ENCODE measurements at places on chromosomes 4 and X.
A peak's percentile ranks its signal among the peaks of the same experiment; 100 is the strongest.

DNA sequence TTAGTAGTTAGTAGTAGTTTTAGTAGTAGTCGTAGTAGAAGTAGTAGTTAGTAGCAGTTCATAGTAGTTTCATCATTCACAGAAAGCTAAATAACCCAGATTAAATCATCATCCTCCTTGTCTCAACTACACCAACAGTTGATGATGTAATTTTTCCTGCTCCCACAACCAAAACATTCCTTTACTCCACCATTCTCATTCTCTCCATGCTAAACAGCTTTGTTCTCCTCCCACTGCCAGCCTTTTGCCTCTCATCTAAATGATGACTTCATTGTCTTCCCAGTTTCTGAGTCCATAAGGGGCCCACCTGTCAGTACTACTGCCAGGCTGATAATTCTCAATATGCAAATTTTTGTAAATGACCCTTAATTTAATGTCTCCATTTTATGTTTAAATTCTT, 68.9 kb downstream of the ARHGAP24 start:
- DNase-seq = peak; percentile 50

- DNase-seq = no peak
Observed at GRCh38 chrX:107669261-107669660, 41.0 kb downstream of the PRPS1 start.

DNA sequence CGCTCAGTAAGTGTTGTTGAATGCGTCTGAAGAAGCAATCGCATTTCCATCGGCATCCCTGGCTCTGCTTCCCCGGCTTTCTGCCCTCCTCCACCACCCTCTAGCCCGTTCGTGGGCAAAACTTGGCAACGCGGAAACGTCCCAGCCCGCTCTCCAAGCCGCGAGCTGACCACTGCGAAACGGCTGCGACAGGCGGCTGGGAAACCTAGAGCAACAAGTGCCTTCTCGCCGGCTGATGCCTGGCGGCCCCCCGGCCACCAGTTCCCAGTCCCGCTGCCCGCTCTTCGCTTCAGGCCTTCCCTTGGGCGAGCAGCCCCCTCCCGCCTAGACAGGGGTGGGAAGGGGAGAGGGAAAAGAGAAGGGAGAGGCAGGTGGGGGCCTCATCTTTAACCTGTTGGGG, 837 bp downstream of the CITED1 start:
- DNase-seq = no peak

- no peak for DNase-seq
Observed at GRCh38 chrX:15170927-15171326, 99.0 kb downstream of the ASB9 start.

DNA sequence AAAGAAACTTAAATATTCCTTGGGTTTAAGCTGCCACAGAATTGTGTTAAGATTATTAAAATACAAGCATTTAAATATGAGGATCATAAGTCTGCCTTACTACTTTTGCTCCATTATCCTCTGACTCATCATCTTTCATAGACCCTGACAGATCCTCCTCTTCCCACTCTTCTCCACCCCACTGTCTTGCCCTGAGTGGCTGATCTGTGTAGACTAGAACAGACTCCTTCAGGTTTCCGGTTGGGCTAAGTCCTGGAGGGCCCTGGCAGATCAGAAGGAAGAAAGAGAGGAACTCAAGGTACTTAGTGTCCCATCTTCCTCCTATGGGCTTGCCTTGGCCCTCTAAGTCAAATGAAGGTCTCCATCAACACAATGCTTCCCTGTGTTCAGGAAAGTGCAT, 30.7 kb downstream of the PALLD start:
- no peak for DNase-seq

GRCh38 chrX:16981980-16982379, 35.5 kb downstream of the REPS2 start:
- no peak for DNase-seq

- no peak for DNase-seq
Observed at GRCh38 chr4:26878794-26879391, 18.3 kb downstream of the STIM2 start.

- no peak for DNase-seq
Observed at GRCh38 chr4:168335621-168336020, 17.1 kb upstream of the DDX60 start.

- no peak for DNase-seq
Observed at GRCh38 chr4:80071604-80072227, 1.3 kb downstream of the ANTXR2 start.

- DNase-seq = peak; percentile 72
Observed at GRCh38 chr4:187603093-187604025, 392.2 kb upstream of the ZFP42 start.

- DNase-seq = no peak
Observed at GRCh38 chr4:141463678-141464077, 172.7 kb upstream of the IL15 start.

DNA sequence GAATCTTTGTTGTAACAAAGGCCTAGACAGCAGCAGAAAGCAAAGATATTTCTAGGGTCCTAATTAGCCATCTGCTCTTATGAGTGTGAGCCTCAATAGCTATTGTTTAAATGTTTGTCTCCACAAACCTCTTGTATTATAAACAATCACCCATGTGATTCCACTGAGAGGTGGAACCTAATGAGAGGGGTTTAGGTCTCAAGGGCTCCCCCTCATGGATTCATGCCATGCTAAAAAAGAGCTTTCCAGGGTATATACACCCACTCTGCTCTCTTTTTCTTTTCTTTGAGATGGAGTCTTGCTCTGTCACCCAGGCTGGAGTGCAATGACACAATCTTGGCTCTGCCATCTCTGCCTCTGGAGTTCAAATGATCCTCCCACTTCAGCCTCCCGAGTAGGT, 42.1 kb downstream of the TRIM61 start:
- DNase-seq = no peak

DNA sequence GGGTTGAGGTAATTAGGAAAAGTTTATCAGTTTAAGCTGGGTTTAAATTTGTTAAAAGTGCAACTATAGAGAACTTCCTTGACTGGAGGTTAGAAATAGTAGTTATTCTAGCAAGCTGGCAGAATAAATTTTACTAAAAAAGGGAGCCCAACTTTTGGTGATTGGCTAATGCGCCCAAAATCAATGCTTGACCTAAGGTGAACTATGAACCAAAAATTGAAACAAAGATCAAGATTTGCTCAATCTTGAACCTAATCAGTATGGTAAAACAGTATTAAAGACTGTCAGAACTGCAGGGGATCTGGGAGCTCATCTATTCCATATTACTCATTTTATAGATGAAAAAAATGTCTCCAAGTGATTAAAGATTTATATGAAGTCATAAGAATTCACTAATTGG, 6.1 kb upstream of the SPATA18 start:
- no peak for DNase-seq

DNA sequence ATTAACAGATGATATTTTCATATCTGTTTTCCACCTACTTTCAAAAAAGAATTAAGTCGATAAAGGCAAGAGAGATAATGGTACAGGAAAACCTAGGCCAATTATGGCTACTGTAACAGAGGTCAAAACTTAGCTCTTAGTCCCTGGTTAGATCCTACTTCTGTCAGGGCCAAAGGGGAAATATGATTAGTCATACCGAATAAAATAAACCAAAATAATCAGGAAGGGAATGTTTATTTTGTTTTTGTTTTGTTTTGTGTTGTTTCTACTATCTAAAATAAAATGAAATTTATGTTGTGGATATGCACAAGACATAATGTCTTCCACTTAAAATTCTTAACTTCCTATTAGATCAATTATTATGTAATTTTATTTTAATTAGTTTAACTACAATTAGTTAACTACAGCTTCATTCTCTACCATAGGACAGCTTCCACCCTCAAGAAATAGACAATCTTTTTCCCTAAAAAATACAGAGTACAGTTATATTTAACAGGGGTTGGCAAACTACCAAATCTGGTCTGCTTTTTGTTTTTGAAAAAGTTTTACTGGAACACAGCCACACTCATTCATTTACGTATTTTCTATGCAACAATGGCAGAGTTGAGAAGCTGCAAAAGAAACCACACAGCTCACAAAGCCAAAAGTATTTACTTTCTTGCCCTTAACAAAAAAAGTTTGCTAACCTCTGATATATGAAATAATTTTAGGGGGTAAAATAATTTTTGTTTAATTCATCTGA, 25.4 kb downstream of the TMEM47 start:
- DNase-seq = no peak

DNA sequence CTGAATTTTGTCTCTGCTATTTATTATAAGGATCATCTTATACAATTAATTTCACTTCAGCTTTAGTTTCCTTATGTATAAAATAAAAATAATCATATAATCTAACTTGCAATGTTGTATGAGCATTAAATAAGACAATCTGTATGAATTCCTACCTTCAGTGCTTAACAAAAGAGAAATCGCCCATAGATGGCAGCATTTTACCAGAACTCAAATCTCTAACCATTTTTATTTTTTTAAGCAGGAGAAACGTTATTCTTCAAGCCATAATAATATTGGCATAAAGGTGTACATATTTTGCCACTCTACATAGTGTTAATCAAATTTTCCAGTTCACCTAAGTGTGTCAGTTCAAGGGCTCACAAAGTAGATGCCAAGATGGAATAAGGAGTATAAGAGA, 78.8 kb downstream of the TMEM47 start:
- no peak for DNase-seq

- DNase-seq = no peak
Observed at GRCh38 chr4:70927502-70928137, 25.5 kb downstream of the MOB1B start.
